ENCODE measurements at places on chromosomes 7 and 10. TPM values are rescaled to one million over a fixed set of nuclear protein-coding genes. Genes with fewer than 3 reads are reported as not detected.

KCNMA1 gene
- 107 TPM for polyA plus RNA-seq

PIK3CG gene
- polyA plus RNA-seq, result not detected

ASIC3 gene
- 4.5 TPM for polyA plus RNA-seq

GCK gene
- 1.1 TPM for polyA plus RNA-seq

DNTT gene
- polyA plus RNA-seq, result not detected
